ENCODE measurements at places on chromosomes 5 and 9. TPM values are rescaled to one million over a fixed set of nuclear protein-coding genes. Genes with fewer than 3 reads are reported as not detected.

DNA sequence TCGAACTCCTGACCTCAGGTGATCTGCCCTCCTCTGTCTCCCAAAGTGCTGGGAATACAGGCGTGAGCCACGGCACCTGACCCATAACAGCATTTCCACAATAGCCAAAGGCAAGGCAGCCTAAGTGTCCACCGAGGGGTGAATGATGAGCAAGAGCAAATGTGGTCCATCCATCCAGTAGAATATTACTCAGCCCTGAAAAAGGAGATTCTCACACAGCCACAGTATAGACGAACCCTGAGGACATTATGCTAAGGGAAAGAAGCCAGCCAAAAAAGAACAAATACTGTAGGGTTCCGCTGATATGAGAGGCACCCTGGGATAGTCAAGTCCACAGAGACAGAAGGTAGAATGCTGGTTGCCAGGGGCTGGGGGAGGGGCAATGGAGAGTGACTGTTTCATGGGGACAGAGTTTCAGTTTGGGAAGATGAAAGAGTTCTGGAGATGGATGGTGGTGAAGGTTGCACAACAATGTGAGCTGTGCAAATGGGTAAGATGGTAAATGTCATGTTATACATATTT lies 7.0 kb downstream of the LAMC3 start:
- no peak for DNase-seq
- no peaks in the 10 kb centered on the region for H3K27me3 ChIP-seq
- H3K36me3 ChIP-seq = no peaks in the 10 kb centered on the region
- H3K4me3 ChIP-seq = no peak overlapping the region
- H3K27ac ChIP-seq = no peak overlapping the region

Gene IGFBPL1
- total RNA-seq = 1.7 TPM

Gene F2RL1
- total RNA-seq = 19.2 TPM

Gene GCNT1
- 10.6 TPM for total RNA-seq

GRCh38 chr5:59174248-59174844 lies 591.5 kb downstream of the RAB3C start:
- H3K4me3 ChIP-seq = no peak overlapping the region
- peak; percentile 86 for DNase-seq
- H3K27me3 ChIP-seq = no peaks in the 10 kb centered on the region

DNA sequence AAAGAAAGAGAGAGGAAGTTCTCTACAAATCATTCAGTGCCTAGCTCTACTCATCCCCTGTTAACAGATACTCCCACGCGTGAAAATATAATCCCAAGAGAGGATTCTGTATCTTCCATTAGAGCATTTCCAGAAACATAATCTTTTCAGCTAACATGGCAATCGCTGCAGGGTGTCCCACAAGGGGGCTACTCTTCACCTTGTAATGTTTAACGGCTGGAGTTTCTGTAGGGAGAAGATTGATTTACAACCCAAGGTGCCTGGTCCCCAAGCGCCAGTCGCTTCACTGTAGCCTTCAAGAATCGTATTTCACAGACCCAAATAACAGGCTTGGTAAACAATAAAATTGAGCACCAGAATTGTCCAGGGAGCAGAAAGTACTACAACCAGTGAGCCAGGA lies 318.7 kb downstream of the TLE1 start:
- no peaks in the 10 kb centered on the region for H3K36me3 ChIP-seq
- H3K4me1 ChIP-seq = peaks cover 2% of the 10 kb centered on the region
- DNase-seq = no peak

- no peak overlapping the region for H3K4me3 ChIP-seq
- no peaks in the 10 kb centered on the region for H3K4me1 ChIP-seq
- H3K36me3 ChIP-seq = no peaks in the 10 kb centered on the region
- peak; percentile 30 for DNase-seq
Observed at GRCh38 chr9:36306471-36307306, 48.4 kb upstream of the GNE start.

- no peaks in the 10 kb centered on the region for H3K27me3 ChIP-seq
- no peak overlapping the region for H3K27ac ChIP-seq
- no peak overlapping the region for H3K4me3 ChIP-seq
Observed at GRCh38 chr5:55241746-55242145, 8.3 kb upstream of the CCNO start.

Gene MTAP
- 26.4 TPM for total RNA-seq

Gene BHMT2
- total RNA-seq = 1.4 TPM

- H3K4me1 ChIP-seq = no peaks in the 10 kb centered on the region
- no peak overlapping the region for H3K4me3 ChIP-seq
- H3K27ac ChIP-seq = no peak overlapping the region
- DNase-seq = no peak
- peaks cover 7% of the 10 kb centered on the region for H3K36me3 ChIP-seq
- no peaks in the 10 kb centered on the region for H3K27me3 ChIP-seq
Observed at GRCh38 chr9:137742698-137743097, 123.9 kb downstream of the EHMT1 start.

- H3K4me3 ChIP-seq = no peak overlapping the region
- no peak overlapping the region for H3K27ac ChIP-seq
- H3K27me3 ChIP-seq = no peaks in the 10 kb centered on the region
- H3K36me3 ChIP-seq = no peaks in the 10 kb centered on the region
- H3K4me1 ChIP-seq = no peaks in the 10 kb centered on the region
- no peak for DNase-seq
Observed at GRCh38 chr5:104915226-104915625, 1352.6 kb upstream of the NUDT12 start.
